ENCODE measurements at places on chromosomes 3 and 15.

DNA sequence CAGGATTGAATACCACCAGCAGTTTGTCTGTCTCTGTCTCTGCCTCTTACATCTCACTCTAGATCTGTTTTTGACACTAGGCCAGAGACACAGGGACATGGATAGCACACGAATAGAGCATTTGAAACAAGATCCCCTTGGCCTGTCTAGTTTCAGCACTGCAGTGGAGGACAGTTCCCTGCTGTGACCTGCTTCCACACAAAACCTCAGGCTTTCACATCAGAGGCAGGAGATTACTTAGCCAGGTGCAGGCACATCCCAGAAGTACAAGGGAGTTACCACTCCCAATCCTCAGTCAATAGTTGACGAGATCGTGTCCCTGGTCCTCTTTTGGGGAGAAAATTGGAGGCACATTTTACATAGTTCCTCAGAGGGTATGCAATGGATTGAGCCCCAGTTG lies 34.0 kb upstream of the CCK start:
- DNase-seq = peak; percentile 27

- DNase-seq = no peak
These were observed 9.3 kb upstream of the SYNM start for GRCh38 chr15:99095626-99096025.

DNA sequence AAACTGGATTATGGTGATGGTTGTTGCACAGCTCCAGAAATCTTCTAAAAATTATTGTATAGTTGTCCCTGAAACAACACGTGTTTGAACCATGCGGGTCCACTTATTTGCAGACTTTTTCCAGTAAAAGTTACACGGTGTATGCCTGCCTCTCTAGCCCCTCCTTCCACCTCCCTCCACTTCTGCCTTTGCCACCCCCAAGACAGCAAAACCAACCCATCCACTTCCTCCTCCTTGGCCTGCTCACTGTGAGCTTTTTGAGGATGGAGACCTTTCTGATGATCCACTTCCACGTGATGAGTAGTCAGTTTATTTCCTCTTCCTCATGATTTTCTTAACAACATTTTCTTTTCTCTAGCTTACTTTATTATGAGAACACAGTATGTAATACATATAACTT lies 5.4 kb downstream of the CYFIP1 start:
- no peak for DNase-seq

GRCh38 chr3:64684715-64685261 lies 3.0 kb downstream of the ADAMTS9 start:
- DNase-seq = peak; percentile 21

GRCh38 chr3:76495216-76495615 lies 544.7 kb upstream of the ROBO2 start:
- DNase-seq = no peak

- peak; percentile 59 for DNase-seq
These were observed 31.5 kb upstream of the TM4SF4 start for GRCh38 chr3:149442851-149443544.
